NCI-H1105 (cell line): ENCODE measurements at places on chromosomes 2 and 18.

DNA sequence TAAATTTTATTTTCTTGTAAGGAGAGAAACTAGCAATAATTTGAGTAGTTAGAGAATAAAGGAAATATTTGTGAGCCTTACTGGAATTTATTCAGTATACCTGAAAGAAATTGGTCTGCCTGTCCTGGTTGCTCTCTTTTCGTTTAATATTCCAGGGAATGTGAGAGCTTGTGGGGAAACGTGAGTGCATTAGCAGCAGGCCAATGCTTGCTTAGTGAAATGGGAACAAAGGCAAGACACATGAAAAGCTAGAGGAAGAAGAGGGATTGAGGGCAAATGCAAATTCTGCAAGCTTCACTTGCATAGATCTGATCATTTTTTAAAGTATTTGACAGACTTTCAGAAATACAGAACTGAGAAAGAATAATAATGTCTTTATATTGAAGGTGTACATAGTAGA, 111.0 kb downstream of the ERBB4 start:
- DNase-seq = no peak

DNA sequence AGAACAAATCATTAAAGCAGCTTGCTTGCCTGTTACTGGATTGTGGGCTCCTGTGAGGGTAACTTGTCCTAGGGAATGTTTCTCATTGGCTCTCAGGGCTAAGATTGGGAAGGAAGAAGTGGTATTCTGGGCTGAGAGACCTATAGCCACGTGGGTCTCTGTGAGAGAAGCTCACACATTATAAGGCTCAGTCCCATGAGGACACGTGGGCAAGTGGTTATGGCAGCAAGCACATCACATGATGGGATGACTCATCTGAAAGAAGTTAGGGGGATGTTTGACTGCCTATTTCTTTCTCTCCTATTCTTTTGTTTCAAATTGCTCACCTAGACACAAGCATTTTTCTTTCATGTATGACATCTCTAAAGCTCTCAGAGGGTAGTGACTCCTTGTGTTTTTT, 418.0 kb upstream of the ST6GAL2 start:
- no peak for DNase-seq

DNA sequence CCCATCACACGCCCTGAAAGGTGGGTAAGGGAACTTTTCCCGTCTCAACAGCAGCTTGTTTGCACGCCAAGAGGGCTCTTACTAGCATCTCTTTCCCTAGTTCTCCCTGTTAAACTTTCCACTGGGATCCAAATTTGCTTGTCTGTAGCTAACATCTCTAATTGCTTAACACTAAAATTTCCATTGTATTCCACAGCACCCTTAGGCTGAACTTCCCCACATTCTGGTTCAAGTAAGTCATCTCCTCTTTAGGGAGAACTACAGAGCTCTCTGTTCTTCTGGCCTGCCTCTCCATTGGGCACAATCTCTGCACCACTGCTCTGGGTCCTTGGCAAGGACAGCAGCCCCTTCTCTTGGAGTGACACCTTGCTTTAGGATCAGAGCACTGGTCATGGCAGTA, 24.0 kb downstream of the UNC50 start:
- DNase-seq = no peak

DNA sequence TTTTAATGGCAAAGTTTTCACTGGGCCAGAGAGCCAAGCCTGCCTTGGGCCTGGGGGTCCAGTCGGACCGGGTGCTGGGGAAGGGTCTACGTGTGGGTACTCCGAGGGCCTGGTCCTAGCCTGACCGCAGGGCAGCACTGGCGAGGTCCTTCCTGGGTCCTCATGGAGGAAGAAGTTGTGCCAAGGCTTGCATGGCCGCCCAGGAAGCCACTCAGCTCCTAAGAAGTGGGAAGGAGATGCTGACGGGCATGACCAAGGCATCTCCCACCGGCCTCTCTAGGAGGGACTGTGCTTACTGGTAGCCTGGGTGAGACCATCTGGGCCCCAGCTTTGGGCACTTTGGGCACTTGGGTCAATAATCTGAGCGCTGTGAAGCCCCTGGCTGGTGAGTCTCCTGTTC, 22.6 kb downstream of the CIB4 start:
- DNase-seq = no peak

DNA sequence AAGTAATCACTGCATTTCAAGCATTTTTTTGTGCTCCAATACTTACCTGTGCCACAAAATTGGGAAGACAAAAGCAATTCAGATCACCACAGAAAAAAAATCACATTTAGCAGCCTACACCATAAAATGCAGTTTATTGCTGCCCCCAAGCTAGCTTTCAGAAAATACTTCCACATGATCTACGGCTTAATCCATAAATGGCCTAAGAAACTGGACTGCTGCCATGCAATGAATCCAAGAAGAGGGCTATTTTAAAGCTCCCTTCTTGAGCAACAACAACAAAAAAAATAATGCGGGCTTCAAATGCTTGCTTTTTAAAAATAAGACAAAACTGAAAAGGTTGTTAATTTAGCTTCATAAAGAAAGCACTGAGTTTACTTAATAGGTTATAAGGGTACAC, 272.3 kb downstream of the RAD51AP2 start:
- DNase-seq = no peak

- DNase-seq = no peak
Measured at GRCh38 chr18:68504441-68505177, 210.3 kb downstream of the TMX3 start.

GRCh38 chr18:44819944-44820510, 139.3 kb downstream of the SETBP1 start:
- DNase-seq = no peak

DNA sequence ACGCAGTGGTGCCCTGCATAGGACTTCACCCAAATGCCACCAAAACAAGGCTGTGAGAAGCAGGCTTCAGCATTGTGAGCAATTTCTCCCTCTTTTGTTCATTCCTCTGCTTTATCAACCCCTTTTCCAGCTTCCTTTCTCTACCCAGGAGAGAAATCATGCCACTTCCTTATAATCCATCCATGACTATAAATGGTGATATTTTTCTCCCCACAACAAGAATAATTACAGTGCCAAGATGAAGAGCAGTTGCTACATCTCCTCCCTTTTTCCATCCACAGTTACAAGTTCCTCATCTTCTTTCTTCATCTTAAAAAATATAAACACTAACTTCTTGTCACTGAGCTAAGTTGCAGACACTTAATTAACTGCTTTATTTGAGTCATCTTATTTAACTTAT, 167.2 kb downstream of the ANTXR1 start:
- DNase-seq = no peak

DNA sequence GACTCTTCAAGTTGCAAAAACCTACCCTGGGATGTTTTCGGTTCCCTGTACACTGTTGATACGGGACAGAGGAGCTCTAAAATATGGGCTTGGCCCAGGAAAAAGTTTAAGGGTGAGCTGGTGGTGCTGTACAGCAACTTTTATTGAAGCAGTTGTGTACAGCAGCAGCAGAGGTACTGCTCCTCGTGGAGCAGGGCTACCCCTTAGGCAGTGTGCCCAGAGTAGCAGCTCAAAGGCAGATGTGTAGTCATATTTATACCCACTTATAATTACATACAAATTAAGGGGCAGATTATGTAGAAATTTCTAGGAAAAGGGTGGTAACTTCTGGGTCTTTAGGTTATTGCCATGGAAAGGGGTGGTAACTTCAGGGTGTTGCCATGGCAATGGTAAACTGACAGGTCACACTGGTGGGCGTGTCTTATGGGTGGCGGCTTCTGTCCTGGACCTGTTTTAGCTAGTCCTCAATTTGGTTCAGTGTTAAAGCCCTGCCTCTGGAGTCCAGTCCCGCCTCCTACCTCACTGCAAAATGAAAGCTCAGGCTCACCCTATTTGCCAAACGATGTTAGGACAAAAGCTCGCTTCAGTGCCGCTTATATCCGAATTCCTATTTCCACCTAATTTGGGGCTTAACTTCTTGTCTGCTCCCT, 203.2 kb downstream of the ETAA1 start:
- no peak for DNase-seq

GRCh38 chr2:159561786-159562185, 54.6 kb downstream of the BAZ2B start:
- DNase-seq = no peak

DNA sequence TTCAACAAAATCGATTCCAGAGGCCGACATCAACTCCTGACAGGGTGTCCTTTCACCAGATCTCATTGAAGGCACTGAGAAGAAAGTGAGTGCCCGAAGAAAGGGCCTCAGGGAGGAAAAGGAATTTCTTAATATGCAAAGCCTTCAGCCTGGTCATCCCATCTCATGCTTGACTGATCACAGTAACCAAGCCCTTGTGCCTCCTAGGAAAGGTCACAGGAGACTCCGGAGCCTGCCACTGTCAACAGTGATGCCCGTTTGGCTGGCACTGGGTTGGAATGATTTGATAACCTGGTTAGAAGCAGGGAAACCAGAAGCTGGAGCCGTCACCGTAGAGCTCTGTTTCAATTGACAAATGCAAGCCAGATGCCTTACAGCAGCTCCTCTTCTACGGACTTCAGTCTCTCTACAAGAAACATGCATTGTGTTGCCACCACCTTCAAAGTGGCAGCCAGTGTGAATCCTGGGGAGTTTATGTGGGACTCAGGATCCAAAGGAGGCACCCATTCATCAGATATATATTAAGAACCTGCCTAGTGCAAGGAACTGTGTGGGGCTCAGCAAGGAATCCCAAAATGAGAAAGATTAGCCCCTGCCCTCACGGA, 24.6 kb downstream of the COX7A2L start:
- no peak for DNase-seq

DNA sequence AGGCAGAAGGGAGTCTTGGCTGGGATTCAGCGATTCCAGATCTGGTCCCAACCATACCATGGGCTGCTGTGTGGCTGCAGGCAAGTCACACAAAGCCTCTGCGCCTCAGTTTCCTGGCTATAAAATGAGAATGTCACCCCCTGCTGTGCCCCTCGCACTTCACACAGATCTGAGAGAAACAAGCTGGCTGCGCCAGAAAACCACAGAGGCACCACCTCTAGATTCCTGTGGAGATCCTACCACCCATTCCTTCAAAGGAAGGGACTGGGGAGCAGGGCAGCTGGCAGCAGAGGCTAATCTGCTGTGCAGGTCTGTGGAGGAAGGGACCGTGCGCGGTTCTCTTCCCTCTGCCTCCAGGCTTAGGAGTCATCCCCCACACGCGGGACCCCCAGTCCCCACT, 19.8 kb downstream of the NEURL3 start:
- no peak for DNase-seq

GRCh38 chr2:73998933-73999332, 14.2 kb downstream of the TET3 start:
- DNase-seq = no peak

DNA sequence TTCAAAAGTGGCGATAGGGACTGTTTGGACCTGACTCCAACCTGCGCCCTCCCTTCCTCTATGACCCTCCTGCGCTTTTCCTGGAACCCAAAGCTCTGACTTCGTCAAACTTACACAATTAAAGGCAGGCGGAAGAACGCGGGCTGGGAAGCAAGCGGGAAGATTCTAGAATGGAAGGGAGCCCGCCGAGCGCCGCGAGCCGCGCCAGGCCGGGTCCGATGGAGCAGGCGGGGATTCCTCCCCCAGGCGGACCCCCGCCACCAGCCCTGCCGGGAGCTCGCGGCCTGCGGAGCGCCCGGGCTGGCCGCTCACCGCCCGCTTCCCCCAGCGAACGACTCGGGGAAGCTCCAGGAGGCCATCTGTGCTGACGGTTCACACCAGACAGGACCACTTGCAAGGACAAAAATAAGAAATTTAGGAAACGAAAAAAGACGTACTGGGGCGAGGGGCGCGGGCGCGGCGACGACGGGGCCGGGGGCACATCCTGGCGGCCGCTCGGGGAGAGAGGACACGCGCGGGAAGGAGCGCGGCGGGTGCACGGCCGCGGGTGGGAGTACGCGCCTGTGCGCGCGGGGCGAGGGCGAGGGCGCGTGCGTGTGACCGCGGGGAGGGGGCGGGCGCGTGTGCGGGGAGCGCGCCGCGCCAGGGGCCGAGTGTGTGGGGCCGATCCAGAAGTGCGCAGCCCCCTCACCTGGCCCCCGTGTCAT, 1.1 kb upstream of the SALL3 start:
- no peak for DNase-seq

- peak; percentile 65 for DNase-seq
Measured at GRCh38 chr2:113225263-113226259, 51.8 kb downstream of the PSD4 start.

- DNase-seq = no peak
Measured at GRCh38 chr18:5979176-5979888, 84.0 kb upstream of the TMEM200C start.

- no peak for DNase-seq
Measured at GRCh38 chr2:233810385-233810784, 32.3 kb downstream of the MROH2A start.

DNA sequence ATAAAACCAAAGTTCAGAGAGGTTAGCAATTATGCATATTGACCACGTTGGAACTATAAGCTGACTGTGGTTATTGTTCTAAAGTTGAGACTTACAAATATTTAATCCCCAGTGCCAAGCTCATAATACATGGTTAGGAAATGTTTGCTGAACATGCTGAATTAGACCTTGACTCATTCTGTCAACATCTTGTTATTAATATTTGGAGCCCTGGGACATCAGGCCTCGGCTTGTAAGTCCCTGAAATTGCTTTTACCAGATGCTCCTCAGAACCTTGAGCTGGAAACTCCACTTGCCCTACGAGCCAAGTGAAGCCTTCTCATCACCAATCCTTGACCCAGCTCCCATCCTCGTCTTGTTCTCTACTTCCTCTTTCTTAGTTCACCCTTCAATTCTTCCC, 21.2 kb downstream of the DYNAP start:
- no peak for DNase-seq

- no peak for DNase-seq
Measured at GRCh38 chr2:160694221-160694620, 200.6 kb upstream of the RBMS1 start.

DNA sequence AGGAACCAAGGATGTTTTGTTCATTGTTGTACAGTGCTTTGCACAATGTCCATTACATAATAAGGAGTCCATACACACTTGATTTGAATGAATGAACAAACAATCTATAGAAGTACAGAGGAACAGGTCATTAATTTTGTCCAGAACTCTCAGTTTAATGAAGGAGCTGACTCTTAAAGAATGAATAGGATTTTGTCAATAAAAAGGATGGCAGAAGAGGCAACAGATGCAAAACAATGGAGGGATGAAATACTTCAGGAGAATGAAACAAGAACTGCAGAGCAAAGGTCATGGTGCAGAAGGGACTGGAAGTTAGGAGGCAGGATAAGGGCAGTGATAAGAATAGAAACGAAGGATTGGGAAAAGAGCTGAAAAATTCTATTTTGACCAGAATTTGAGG, 28.7 kb upstream of the COL5A2 start:
- no peak for DNase-seq

DNA sequence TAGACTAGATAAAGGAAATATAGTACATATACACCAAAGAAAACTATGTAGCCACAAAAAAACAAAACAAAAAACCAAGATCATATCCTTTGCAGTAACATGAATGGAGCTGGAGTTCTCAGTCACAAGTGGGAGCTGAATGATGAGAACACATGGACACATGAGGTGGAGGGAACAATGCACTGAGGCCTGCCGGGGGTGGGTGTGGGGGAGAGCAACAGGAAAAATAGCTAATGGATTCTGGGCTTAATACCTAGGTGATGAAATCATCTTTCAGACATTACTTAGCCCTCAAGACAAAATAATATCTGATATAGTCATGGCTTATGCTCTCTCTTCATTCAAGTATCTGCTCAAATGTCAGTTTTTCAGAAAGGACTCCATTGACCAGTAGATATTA, 930.6 kb downstream of the LRP1B start:
- no peak for DNase-seq
